ENCODE measurements at places on chromosomes 12 and 14. TPM values are rescaled to one million over a fixed set of nuclear protein-coding genes. Genes with fewer than 3 reads are reported as not detected.
A peak's percentile ranks its signal among the peaks of the same experiment; 100 is the strongest.

- no peak for DNase-seq
Observed at GRCh38 chr12:90682398-90682797, 272.6 kb downstream of the CCER1 start.

- DNase-seq, result peak; percentile 55
Observed at GRCh38 chr12:4270831-4271716, 2.5 kb upstream of the CCND2 start.

GRCh38 chr12:126883697-126884096 lies 1383.3 kb upstream of the TMEM132C start:
- peak; percentile 47 for DNase-seq

EVL gene
- 223 TPM for polyA plus RNA-seq

LRRC74A gene
- 0.14 TPM for polyA plus RNA-seq

- DNase-seq, result no peak
Observed at GRCh38 chr12:63958876-63959580, 114.5 kb downstream of the SRGAP1 start.

- DNase-seq, result no peak
Observed at GRCh38 chr14:105333613-105334364, 19.2 kb downstream of the PACS2 start.

FSCB gene
- not detected for polyA plus RNA-seq

DNA sequence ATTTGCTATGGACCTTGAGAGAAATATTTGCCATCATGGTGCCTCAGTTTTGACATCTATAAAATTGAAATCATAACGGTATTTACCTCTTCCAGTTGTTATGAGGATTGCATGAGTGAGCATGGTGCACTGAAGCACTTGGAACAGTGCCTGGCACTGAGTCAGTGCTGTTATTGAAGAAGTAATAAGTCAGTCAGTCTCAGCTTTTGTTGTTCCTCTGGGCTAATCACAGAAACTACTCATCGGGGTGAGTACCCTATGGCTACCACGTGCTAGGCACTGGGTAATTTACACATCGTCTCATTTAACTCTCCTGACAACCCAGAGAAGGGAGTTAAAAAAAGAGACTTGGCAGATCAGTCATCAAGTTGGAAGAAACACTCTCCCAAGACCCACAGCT lies 159.5 kb upstream of the NRXN3 start:
- DNase-seq, result no peak

DNA sequence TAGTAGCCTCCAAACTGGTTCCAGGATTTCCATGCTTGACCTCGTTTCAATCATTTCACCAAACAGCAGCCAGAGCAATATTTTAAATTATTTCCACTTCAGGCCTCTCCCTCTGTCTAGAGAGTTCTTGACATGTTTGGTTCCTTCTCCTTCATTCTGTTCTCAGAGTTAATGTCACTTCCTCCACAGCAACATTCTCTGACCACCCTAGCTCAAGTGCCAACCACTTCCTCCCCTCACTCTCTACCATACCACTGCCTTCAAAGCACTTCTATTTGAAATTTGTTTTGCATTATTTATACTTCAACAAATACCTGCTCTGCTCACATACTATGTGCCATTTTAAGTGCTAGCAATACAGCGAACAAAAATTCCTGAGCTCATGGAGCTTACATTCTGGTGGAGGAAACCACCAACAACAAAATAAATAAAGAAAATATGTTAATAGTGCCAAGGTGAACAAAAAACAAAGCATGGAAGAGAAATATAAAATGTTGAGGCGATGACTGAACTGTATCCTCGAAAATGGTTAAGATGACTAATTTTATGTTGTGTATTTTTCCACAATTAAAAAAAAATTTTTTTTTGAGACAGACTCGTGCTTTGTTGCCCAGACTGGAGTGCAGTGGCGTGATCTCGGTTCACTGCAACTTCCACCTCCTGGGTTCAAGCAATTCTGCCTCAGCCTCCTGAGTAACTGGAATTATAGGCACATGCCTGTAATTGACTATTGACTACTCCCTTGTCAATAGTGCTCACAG lies 17.3 kb downstream of the BAZ1A start:
- no peak for DNase-seq

DNA sequence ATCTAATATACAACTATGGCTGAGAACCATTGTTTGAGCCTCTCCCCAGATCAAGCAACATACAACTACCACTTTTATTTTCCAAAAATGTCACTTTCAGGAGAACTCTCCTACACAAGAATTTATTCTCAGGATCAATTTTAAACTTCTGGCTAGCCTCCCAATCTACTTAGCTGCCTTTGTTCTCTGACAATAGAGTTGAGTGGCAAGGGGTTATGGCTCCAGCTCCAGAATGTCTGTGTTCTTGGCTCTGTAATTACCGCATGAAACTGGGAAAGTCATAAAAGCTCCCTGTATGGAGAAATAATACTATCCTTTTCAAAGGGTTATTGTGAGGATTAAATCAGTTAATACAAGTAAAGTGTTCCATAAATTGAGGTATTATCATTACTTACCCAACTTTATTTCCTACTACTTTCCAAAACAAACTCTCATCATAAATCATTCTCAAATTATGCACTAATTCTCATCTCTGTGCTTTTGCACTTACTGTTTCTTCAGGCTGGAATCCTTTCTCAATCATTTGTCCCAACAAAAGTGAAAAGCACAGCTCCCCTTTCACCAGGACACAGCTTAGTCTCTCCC lies 121.9 kb downstream of the GARIN6 start:
- no peak for DNase-seq

KCNMB4 gene
- polyA plus RNA-seq, result 25.5 TPM

GRCh38 chr12:2832550-2833127 lies 2.2 kb downstream of the NRIP2 start:
- no peak for DNase-seq

FAM90A1 gene
- polyA plus RNA-seq, result 1.5 TPM

DNA sequence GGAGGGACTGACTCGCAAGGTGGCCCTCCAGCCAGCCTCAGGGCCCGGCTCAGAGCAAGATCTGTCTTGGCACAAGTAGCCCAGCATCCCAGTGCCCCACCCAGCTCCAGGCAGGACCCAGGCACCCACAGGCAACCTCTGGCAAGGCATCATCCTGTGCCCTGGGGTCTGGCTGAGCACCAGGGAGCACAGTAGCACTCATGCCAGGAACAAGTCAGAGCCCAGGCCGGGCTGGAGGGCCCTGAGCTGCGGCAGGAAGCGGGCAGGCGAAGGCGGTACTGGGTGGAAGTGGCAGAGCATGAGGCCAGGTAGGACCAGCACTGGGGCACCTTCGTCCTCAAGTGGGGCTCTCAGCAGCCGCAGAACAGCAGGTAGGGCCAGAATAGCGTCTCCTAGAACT lies 5.2 kb upstream of the DIO3 start:
- no peak for DNase-seq

GRCh38 chr12:11895421-11896078 lies 175.2 kb upstream of the BCL2L14 start:
- DNase-seq, result no peak

INSM2 gene
- not detected for polyA plus RNA-seq

- no peak for DNase-seq
Observed at GRCh38 chr14:104644656-104645378, 40.2 kb upstream of the TMEM179 start.

DNA sequence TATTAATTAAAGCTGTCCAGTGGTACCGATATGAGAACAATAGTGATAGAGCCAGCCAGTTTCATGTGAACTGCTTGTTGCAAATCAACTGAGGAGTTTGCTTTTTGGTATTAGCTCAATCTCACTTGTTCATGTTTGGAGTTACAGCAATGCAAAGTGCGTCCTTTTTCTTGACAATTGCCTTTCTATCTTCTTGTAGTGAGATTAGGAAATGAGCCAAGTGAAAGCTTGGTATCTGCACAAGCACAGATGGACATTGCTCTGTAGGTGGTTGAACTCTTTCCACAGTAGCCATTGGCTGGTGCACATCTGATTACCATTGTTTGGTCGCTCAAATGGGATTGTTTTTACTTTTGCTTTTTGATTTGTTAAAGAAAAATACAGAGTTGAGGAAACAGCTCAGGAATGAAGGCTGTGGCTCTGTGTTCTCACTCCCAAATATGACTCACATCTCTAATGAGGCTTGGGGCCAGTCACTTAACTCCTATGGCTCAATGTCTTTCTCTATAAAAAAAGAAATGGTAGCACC lies 241.4 kb downstream of the BMP4 start:
- DNase-seq, result no peak

- no peak for DNase-seq
Observed at GRCh38 chr12:62783881-62784280, 151.1 kb downstream of the PPM1H start.

- DNase-seq, result no peak
Observed at GRCh38 chr12:132024758-132025157, 75.0 kb downstream of the EP400 start.

DNA sequence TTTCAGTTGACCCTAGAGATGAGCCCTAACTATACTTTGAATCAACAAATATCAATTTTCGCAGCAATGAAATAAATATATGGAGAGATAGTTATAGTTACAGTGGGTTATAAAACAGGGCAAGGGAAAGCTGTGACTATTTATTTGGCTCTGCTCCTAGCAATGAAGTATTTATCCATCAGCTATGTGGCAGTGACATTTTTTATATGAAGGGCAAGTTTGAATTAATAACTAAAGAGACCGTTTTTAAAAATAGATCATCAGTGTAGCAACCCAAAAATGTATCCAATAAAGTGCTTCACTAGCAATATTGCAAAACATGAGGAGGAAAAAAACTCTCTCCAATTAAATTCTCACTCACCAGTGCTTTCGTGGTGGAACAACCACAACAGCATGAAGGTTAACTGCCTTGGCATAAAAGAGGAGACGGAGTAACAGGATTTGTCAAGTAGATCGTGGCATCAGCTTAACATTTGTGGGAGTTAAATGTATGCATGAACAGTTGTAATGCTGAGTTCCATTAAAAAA lies 58.1 kb upstream of the NUDT4 start:
- no peak for DNase-seq

PRB4 gene
- not detected for polyA plus RNA-seq

GRCh38 chr14:64767215-64767964 lies 63.2 kb downstream of the PLEKHG3 start:
- DNase-seq, result no peak

- DNase-seq, result no peak
Observed at GRCh38 chr14:62079038-62079437, 316.8 kb downstream of the SNAPC1 start.

GRCh38 chr12:4434301-4434700 lies 11.3 kb downstream of the FGF6 start:
- no peak for DNase-seq

AMHR2 gene
- polyA plus RNA-seq, result 2.6 TPM

ADAMTS20 gene
- 0.13 TPM for polyA plus RNA-seq

GRCh38 chr12:115249671-115250278 lies 565.8 kb upstream of the TBX3 start:
- no peak for DNase-seq

DMAC2L gene
- polyA plus RNA-seq, result 25.4 TPM

RPL10L gene
- polyA plus RNA-seq, result 0.51 TPM

DNA sequence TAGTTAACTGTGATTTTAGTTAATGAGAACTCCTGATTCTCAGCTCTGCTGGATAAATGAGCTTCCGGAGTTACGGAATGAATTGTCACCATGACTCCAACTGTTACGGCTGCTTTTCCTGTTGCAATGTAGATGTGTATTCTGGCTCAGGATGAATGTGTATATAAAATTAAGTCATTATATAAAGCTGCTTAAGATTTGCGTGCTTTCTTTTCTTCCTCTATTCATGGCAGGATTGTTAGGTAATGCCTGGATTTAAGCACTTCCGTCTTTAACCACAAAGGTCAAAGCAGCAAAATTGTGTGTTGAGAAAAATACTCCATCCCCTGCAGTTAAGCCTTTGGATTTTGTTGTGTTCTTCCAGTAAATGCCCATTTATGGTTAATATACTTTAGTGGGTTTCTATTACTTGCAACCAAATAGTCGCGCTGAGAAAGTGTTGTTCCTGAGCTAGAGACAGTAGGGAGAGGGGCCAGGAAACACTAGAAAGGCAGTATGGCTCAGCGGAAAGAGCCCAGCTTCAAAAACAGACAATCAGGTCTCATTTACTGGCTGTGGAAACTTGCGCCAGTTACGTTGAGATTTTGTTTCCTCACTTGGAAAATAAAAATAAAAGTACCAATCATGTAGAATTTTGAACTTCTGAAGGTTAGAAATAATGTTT lies 9.4 kb upstream of the CCDC175 start:
- DNase-seq, result no peak

DNA sequence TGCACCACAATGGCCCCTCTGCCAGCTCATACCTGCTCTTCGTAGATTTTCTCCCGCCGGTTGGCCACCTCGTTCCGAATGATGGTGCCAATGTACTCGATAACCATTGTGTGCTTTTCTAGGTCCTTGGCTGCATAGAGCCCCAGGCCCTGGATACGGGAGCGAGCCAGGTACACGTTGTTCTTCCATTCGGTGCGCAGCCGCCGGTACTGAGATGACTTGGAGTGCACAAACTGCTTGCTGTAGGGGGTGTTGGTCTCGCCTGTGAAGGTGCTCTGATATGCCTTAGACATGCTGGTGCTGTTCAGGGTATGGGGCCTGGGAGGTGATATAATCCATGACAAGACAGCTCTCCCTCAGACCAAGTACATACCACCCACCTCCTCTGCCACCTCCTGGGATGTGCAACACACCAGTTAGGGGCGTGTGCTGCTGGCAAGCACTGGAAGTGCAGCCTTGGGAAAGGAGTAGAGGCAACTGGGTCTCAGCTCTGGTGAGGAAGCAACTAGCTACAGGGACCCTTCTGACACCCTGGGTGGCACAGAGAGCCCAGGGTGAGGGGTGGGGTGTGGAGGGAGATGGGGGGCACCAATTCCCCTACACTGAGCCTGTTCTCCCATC lies 4.1 kb upstream of the PRKAG1 start:
- no peak for DNase-seq

- no peak for DNase-seq
Observed at GRCh38 chr12:62317017-62317416, 56.8 kb downstream of the USP15 start.

- DNase-seq, result no peak
Observed at GRCh38 chr12:25976289-25976688, 17.8 kb downstream of the RASSF8 start.

- no peak for DNase-seq
Observed at GRCh38 chr12:76010732-76011458, 20.7 kb downstream of the PHLDA1 start.

CLEC12A gene
- 0.55 TPM for polyA plus RNA-seq

DNA sequence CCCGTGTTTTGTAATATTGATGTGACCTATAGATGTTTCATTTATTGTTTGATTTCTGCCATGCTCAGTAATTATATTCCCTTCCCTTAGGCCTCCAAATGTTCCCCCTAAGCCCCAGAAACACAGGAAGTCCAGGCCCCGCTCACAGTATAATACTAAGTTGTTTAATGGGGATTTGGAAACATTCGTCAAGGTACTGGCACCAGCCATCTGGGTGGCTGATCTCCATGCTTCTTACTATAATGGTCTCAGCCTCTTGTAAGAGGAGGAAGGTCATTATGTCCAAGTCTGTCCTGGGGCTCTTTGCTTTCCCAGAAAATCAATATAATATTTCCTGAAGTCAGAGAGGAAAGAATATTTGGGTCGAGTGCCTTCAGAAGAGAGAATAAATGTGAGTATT lies 130.9 kb downstream of the KICS2 start:
- no peak for DNase-seq

DNA sequence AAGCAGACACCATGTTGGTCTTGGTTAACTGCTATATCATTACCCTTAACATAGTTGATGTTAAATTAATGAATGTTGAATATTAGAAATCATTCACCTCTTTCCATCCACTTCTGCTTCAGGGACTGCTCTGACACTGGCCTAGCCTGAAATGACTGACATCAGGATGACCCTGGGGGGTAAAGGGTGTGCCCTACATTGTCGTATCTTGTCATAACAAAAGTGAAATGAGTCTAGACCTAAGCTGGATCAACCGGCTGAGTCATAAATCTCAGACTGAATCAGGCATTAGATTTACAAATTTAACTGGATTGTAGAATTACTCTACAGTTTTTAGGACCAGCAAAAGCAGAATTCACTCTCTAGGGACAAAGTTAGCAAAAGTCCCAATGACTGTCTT lies 35.3 kb downstream of the KICS2 start:
- no peak for DNase-seq

CDKN3 gene
- polyA plus RNA-seq, result 28.1 TPM

All from right lung (tissue), 10 donors.